ENCODE measurements at places on chromosomes 5 and 9. TPM values are rescaled to one million over a fixed set of nuclear protein-coding genes. Genes with fewer than 3 reads are reported as not detected.

TJP2 gene
- 13.5 TPM for polyA plus RNA-seq

NRG2 gene
- 1.7 TPM for polyA plus RNA-seq

ARID3C gene
- polyA plus RNA-seq = 0.18 TPM

DMRT3 gene
- polyA plus RNA-seq = not detected

CTXN3 gene
- 1.2 TPM for polyA plus RNA-seq

BTNL3 gene
- not detected for polyA plus RNA-seq

STPG3 gene
- polyA plus RNA-seq = not detected

CDK9 gene
- polyA plus RNA-seq = 58.7 TPM

PSMD5 gene
- polyA plus RNA-seq = 20.6 TPM

ADAMTS6 gene
- 0.63 TPM for polyA plus RNA-seq

OMD gene
- 2.7 TPM for polyA plus RNA-seq

AHRR gene
- polyA plus RNA-seq = 2.3 TPM

TMEM250 gene
- polyA plus RNA-seq = 27.2 TPM

PCDHGA1 gene
- polyA plus RNA-seq = 0.77 TPM

CDO1 gene
- polyA plus RNA-seq = 15.4 TPM

All from hindlimb muscle (tissue), 1 donor.